ENCODE measurements at places on chromosomes 11 and 22.

DNA sequence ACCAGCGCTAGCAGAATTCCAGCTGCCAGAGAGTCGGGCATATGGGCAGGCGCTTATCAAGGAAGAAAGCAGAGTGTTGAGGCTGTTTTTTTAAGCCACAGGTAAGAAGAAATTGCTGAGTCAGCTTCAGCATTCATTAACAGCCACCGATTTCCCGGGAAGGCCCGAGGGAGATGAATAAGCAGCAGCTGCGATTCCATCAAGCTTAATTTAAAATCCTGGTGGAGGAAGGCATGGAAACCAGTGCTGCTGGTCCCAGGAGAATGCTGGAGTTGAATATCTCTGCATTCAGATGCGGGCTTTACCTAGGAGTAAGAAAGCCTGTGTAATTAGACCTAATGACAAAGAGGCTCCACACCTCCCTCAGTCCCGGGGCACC lies 168.8 kb downstream of the BRD1 start:
- no peak for DNase-seq

DNA sequence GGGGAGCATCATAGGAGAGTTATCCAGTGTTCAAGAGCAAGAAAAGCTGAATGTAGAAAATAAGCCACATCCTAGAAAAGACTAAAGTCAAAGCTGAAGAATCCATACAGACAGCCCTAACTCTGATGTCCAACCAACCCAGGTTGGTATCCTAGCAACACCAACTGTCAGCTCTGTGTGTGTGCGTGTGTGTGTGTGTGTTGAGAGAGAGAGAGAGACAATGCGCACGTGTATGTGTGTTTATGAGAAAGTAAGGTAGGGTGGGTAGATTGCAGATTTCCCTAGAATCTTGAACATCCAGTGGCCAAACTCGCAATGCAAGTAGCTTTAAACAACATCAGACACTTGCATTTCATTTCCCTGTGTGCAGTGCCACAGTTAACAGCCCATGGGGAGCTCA lies 274.9 kb downstream of the FAM181B start:
- DNase-seq = no peak

- no peak for DNase-seq
Observed at GRCh38 chr11:96303064-96303463, 39.9 kb downstream of the MAML2 start.

DNA sequence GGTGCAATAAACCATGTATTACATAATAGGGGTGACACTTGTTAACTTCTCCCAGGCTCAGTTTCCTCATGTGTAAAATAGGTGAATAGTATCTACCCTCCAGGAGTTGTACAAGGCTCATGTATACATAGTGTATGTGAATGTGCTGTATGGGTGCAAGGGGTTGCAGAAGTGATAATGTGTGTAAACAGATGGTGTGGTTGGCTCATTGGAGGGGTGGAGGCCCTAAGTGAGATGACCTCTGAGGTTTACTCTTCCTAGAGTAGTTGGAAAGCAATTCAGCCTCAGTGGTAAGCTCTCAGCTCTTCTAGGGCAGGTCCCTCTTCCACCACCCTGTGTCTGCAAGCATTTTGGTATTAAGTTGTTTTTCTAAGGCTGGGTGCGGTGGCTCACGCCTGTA lies 102.4 kb downstream of the PTPRJ start:
- no peak for DNase-seq

GRCh38 chr22:49408102-49408836 lies 419.4 kb downstream of the BRD1 start:
- DNase-seq = no peak

- DNase-seq = no peak
Observed at GRCh38 chr11:22769081-22769480, 60.5 kb downstream of the SVIP start.

- no peak for DNase-seq
Observed at GRCh38 chr11:45455536-45455935, 169.4 kb upstream of the SYT13 start.

- DNase-seq = no peak
Observed at GRCh38 chr11:47442514-47442913, 6.4 kb downstream of the RAPSN start.

DNA sequence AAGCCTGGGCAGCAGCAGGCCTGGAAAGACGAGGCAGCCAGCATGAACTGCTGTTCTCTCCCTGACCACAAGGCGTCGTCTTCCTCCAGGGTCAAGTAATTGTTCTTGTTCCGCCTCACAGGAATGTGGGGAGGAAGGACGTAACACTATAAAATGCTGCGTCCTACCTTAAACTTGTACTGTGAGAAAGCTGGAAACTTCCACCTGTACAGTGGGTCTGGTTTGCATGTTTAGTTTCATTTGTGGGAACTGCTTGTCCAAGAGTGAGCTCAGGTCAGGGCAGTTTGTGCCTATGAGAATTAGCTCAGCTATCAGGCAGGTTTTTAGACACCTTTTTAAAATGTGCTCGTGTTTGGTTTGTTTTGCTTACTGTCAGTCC lies 55.2 kb downstream of the PANX1 start:
- DNase-seq = no peak

DNA sequence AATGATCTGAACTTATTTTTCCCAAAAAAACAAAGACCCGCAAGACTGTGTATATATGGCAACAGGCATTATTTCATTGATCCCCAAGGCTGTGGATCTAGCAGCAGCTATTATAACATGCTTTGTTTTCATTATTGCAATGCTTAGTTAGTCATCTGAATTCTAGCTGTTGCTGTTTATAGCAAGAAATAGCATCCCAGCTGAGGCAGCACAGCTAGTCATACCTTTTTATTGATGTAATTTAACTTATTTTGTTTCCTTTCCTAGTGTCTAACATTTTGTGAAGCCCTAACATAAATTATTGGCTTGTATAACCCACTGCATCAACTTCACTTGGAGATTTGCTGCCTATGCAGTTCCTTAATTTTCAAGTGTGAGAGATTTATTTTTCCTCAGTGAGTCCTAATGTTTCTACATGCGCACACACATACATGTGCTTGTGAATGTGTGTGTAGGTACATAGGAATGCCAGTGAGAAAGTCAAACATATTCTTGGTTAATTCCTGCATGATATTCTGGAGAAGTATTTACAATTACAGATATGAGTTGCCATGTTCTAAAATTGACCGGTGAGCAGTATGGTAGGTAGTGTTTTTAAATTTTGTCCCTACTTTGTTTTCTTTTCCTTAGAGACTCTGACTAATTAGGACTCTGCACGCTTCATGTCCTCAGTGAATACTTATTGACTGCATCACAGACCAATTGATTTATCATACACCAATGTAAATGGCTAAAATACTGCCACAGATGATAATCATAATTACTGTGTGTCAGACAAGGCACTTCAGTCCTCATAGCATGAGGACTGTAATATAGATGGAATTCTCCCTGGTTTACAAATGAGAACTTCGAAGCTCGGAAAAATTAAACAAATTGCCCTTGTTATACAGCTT lies 119.3 kb downstream of the WNT11 start:
- no peak for DNase-seq
